ENCODE measurements at places on chromosomes 3 and 15.

GRCh38 chr3:172062761-172063160 is 23.4 kb downstream of the FNDC3B start:
- no peak for DNase-seq

DNA sequence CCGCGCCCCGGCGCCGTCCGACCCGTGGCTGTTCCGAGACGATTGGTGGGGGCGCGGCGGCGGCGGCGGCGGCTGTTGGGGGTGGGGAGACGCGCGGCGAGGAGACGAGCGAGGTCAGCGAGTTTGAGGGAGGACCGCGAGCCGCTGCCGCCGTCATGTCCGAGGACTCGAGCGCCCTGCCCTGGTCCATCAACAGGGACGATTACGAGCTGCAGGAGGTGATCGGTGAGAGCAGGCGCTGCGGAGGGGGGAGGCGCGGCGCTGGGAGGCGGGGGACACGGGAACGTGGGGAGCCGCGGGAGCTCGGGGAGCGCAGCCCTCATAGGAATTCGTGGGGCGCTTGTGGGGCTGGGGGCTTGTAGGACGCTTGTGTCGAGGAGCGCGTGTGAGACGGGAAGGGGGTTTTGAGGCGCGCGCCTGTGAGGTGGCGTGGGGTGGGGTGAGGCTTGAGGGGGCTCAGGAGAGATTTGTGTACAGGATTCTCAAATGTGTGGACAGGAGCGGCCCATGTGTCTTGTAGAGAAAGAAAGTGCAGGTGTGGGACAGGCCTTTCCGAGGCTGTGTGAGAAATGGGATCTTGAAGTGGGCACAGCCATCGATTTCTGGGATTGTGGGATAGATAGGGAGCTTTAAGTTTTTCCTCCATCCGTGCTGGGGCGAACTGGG is 518 bp downstream of the OXSR1 start:
- no peak for DNase-seq

DNA sequence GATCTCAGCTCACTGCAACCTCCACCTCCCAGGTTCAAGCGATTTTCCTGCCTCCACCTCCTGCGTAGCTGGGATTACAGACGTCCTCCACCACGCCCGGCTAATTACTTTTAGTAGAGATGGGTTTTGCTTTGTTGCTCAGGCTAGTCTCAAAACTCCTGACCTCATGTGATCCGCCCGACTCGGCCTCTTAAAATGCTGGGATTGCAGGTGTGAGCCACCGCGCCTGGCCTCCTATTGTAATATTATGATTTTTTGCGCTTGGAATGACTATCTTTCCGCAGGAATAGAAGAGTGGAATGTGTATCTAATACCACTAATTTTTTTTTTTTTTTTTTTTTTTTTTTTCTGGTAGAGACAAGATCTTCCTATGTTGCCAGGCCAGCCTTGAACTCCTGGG is 1.8 kb downstream of the ARL8B start:
- DNase-seq = no peak

DNA sequence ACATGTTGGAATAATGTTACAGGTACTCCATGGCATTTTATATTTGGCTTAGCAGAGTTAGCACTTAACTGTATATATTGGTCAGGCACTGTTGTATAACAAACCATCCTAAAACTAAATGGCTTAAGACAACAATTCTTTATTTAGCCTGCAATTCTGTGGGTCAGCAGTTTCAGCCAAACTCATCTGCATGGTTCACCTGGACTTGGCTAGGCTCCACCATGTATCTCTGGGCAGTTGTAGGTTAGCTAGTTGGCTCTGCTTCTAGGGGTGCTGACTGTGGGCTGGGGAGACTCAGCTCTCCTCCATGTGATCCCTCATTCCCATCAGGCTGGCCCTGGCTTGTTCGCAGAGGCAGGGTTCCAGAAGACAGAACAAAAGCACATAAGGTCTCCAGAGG is 34.4 kb downstream of the RARB start:
- no peak for DNase-seq

DNA sequence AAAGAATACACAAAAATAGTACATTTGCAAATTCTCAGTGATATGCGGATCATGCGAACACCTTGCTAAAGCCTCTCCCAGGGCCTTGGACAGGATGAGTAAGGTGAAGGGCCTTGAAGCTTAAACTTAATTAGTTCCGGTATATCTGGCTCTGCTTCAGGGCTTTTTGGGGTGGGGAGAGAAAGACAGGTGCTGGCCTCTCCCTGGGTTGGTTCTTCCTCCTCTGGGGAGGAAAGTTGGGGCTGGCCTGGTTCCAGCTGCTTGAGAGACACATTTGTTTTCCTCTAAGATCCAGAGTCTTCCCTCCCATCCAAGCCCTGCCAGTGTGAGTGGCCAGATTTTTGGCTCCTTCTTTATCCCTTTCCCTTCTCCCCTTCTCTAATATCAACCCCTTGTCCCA is 64.7 kb upstream of the EPHB3 start:
- DNase-seq = no peak

GRCh38 chr3:10949197-10949596 is 43.4 kb upstream of the SLC6A1 start:
- no peak for DNase-seq

GRCh38 chr3:153680526-153680925 is 440.7 kb upstream of the ARHGEF26 start:
- DNase-seq = no peak

GRCh38 chr3:67866571-67866970 is 212.2 kb upstream of the SUCLG2 start:
- DNase-seq = no peak

GRCh38 chr15:77654975-77655374 is 22.3 kb upstream of the LINGO1 start:
- DNase-seq = no peak

DNA sequence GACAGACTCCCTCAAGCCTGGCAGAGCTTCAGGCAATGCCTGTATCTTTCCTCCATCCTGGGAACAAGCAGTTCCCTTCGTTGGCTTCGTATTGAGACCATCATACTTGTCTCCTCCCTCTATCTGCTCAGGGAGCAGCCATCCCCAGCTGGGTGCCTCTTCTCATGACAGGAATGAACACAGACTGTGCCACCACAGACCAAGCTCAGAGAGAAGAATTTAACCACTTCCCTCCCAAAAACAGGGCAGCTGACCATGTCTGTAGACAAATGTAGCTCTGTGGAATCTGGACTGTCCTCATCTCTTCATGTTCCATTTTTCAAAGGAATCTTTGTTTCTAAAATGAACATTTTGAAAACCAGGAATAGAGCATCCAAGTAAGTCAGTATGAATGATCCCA is 245.4 kb downstream of the ERC2 start:
- no peak for DNase-seq

DNA sequence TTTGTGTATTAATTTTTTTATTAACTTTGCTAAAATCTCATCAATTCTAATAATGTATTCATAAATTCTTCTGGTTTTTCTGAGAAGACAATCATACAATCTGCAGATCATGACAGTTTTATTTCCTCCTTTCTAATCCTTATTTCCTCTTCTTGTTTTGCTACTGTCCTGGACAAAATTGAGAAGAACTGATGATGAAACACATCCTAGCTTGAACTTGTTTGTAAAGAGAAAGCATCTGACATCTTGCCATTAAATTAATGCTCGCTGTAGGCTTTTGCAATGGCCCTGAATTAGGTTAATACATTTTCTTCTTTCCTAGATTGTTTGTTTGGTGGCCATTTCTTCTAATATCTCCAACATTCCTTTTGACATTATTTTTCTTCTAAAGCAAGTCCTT is 110.9 kb upstream of the TPM1 start:
- peak; percentile 74 for DNase-seq

- no peak for DNase-seq
Measured at GRCh38 chr3:51375136-51375535, 10.0 kb upstream of the MANF start.

GRCh38 chr15:41506796-41507341 is 6.8 kb downstream of the LTK start:
- no peak for DNase-seq

GRCh38 chr3:71936681-71937080 is 151.7 kb upstream of the PROK2 start:
- DNase-seq = no peak

- no peak for DNase-seq
Measured at GRCh38 chr3:140052771-140053702, 118.1 kb downstream of the CLSTN2 start.

GRCh38 chr15:25739687-25740121 is 123.4 kb downstream of the ATP10A start:
- DNase-seq = peak; percentile 49

GRCh38 chr3:23931597-23931996 is 13.5 kb upstream of the NR1D2 start:
- no peak for DNase-seq

DNA sequence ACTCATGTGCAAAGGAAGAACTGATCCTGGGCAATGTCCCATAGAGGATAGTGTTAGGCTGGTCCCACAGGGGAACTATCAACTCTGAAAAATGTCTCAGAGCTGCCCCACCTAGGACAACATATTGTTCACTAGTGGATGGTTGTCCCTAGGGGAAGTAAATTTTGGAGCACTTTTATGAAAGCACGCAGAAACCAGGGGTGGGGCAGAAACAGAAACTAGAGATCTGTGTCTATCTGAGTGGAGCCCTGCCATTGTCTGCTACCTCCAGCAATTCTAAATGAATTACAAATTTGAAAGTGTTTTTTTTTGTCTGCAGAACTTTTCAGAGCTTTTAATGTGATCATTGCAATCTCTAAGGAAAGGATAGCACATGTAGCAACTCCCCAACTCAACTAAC is 357.1 kb upstream of the PROK2 start:
- no peak for DNase-seq

GRCh38 chr15:67880651-67881182 is 40.9 kb upstream of the RNU6-1 start:
- peak; percentile 67 for DNase-seq

Measured in suppressor macrophage treated with lipopolysaccharide for 1 hour (primary cell).